ENCODE measurements at places on chromosomes 3 and 15.

- DNase-seq = no peak
Measured at GRCh38 chr3:145182196-145182911, 978.6 kb downstream of the PLOD2 start.

DNA sequence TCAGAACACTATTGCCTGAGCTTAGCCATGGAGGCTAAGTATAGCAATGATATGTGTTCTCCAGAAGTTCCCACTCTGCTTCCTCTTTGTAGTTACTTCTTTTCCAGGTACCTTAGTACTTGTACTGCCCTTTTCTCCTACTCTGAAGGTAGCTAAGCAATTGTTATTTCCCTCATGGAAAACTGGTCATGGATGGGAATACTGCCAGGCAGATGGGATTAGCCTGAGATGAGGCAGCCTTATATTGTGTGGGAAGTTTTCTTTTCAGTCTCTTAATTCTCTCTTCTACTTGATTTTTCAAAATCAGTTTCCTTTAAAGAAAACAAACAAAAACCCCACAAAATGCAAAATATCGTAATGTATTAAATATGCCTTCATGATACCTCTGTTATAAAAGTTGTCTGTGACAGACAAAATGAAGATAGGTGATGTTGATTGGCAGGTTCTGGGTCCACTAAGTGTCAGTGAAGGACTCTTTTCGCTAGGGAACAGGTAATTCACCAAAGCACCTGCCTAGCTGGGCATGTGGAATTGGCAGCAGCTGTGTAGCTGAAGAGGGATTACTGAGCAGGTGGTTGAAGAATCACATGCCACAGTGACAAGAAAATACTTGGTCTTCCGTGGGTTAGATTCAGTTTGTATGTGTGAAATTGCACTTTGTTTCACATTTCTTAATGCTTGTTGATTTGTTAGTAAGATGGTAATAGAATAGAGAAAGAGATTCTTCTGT, 4.1 kb downstream of the ZNF609 start:
- no peak for DNase-seq

DNA sequence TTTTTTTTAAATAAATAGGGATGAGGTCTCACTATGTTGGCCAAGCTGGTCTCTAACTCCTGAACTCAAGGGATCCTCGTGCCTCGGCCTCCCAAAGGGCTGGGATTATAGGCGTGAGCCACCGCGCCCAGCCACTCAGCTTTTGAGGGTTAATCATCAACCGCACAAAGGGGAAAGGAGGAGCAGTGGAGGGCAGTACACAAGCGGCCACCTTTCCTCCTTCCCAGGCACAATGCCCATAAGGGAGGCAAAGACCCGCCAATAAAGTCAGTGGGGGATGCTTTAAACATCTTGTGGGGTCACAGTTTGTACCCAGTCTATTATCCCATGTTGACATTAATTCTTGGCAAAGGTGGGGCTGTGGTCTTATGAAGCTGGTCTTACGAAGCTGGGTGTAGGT, 32.4 kb downstream of the EHD4 start:
- DNase-seq = no peak

DNA sequence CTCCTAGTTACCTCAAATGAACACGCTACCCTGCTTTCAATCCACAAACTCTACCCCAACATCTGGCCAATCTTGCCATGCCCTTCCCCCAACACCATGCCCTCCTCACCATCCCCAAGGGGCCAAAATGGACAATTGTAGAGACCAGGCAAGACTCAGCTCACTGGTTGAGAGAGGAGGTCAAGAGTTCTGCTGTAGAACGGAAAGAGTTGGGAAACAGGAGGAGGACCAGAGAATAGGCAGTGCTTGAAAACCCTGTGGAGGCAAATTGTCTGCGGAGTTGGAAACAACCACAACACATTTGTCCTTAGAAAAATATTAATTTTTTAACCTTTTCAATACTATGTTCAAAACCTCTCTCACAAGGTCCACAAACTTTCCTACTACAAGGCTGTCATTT, 128.8 kb upstream of the BFSP2 start:
- no peak for DNase-seq

- DNase-seq = no peak
Measured at GRCh38 chr15:93570527-93570926, 481.5 kb upstream of the RGMA start.

- no peak for DNase-seq
Measured at GRCh38 chr3:50675179-50676030, 678 bp downstream of the DOCK3 start.

DNA sequence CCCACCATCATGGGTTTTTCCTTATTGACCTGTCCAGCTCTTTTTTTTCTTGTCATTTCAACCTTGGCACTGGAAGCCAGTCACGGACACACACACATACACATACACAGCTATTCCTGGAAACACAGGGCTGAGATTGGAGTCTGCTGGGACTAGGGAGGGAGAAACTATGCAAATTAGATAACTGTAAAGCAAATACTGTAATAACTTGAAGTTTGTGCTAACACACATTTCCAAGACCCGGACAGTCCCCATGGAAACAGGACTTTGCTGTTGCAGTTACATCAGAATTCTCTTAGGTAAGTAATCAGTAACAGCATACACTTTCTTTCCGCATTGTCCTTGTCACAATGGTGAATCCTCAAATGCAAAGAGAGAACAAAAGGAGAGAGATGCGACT, 304.4 kb downstream of the KBTBD8 start:
- no peak for DNase-seq

- DNase-seq = no peak
Measured at GRCh38 chr3:194857469-194858113, 171.9 kb downstream of the FAM43A start.

Data from kidney epithelial cell (primary cell).